ENCODE measurements at places on chromosomes 1 and 21.

- no peak for DNase-seq
These were observed 43.2 kb downstream of the HENMT1 start for GRCh38 chr1:108617724-108618056.

DNA sequence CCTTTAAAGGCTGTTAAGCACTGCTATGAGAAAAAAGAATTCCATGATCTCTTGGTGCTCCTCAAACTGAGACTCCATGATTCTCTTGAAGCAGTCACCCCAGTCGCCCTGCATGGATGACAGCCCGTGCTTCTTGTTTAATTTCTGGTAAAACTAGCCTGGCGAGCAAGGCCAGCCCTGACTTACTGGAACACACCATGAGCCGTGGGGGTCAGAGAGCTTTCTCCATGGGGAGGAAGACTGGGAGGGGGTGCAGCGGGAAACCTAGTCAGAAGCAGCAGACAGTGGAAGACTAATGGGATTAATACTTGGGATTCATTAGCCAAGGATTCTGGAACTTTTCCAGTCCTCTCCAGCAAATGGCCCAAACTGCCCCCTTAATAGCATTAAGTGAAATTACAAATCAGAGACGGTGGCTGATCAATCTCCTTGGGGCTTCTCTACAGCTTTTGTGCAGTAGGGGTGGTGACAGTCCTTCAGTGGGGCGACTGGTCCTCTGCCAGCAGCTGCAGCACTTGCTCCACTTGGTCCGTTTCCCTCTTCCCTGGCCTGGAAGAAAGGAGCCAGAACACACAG lies 57.2 kb upstream of the LRRN2 start:
- no peak for DNase-seq

DNA sequence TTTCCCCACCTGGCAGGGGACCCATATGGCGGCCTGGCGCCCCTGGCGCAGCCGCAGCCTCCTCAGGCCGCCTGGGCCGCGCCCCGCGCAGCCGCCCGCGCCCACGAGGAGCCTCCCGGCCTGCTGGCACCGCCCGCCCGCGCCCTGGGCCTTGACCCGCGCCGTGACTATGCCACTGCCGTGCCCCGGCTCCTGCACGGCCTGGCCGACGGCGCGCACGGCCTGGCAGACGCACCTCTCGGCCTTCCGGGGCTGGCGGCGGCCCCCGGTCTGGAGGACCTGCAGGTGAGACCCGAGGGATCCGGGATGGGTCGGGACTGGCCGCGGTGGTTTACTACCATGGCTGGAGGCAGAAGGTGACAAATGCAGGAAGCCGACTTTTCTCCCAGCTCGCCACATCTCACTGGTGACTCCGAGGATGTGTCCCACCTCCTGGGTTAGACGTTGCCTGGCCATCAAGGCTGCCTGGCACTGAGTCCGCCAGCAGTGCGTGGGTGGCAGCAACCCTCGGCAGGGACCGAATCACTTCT lies 1.1 kb downstream of the TFAP2E start:
- DNase-seq, result no peak

GRCh38 chr21:39659070-39659815 lies 46.5 kb downstream of the B3GALT5 start:
- no peak for DNase-seq

DNA sequence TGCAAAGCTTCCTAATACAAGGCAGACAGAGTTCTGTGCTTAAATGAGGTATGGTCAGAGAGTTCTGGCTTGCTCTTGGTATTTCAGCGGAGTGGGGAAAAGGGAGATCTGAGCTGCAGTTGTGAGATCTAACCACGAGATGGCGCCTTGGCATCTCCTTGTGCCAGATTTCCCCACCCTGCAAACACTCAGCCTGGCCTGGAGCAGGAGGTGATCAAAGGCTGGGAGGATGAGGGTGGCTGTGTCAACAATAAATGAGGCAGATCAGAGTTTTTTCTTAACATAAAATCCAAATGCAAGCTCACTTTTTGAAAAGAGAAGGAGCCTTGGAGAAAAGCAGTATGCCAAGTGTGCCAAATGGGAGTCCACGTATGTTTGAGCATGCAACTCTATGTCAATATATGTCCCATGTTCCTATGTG lies 4.1 kb upstream of the TFAP2E start:
- DNase-seq, result peak; percentile 87

DNA sequence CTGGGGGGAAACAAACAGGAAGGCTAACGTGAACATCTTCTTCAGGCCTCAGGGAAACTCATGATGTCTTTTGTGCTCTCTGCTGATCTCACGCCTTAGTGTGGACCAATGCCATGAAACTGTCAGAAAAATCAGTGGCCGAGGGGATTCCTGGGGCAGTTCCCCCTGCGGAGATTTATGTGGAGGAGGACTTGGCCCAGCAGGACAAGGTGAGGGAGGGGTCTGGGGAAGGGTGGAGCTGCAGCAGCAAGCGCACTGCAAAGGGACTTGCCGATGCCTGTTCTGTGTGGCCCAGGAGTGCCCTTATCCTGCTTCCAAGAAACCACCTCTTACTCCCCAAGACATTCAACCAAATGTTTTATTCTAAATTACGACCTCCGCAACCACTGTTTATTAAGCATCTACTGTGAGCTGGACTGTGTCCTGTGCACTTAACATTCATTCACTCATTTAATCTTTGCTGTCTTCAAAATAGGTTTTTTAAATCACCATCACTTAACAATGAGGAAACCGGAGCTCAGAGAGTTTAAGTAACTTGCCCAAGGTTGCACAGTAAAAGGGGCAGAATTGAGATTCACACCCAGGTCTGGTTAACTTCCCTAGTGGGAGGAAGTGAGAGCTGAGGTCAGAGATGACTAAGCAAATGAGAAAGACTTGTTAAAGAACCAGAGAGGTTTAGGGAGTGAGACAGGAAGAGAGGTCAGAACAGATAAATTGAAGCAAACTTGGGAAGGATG lies 49.7 kb downstream of the FHAD1 start:
- DNase-seq, result no peak

DNA sequence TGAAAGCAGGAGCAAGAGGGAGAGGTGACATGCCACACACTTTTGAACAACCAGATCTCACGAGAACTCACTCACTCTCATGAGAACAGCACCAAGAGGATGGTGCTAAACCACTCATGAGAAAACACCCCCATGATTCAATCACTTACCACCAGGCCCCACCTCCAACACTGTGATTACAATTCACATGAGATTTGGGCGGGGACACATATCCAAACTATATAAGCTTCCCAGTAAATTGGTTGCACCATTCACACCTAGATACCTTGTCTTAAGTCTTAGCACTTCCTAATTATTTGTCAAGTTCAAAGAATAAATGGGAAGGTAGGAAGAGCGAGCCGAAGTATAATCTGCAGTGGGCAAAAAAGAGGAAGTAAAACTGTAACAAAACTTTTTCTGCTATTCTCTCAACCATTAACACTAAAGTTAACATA lies 34.3 kb downstream of the AMY1C start:
- no peak for DNase-seq

DNA sequence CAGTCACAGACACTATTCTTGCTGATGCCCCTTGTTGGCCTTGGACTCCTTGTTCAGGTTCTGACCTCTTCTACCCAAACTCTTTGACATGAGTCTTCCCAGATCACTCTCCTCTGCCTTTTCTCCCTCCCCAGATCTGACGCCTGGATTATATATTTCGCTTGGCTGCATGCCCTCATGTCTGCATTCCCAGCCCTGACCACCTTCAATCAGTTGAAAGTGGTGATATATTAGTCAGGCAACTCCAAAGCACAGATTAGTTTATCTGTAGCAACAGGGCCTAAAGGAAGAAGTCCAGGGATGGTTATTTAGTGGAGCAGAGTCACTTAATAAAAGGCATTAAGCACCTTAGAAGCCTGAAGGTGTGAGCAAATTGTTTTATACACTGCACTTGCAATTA lies 110.0 kb upstream of the GUCA2B start:
- peak; percentile 29 for DNase-seq

GRCh38 chr1:111488669-111489068 lies 14.8 kb downstream of the ADORA3 start:
- DNase-seq, result no peak

DNA sequence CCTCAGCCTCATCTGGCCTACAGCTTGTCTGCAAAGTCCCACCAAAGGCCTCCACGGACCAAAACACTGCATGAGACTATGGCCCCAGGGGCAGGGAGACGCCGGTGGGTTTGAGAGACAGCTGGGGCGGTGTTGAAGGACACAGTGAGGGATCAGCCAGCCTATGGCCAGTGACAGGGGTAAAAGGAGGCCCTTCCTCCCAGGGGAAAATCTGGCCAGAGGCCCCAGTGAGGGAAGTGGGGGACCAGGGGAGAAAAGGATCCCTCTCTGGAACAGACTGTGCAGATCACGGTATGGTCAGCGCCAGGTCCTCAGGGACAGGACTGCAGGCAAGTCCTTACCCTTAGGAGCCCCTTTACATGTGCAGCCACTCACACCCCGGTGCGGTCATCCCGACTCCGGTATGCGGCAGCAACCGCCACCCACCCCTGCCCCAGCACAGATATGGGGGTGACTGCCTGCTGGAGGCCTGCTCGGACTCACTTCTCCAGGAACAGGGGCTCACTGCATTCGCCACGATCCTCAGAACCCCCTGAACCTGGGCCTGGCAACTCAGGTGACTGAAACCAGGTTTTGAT lies 1.3 kb downstream of the CERS2 start:
- DNase-seq, result peak; percentile 48

GRCh38 chr1:164748253-164748899 lies 189.4 kb downstream of the PBX1 start:
- DNase-seq, result peak; percentile 87

- DNase-seq, result no peak
These were observed 21.2 kb upstream of the SOX13 start for GRCh38 chr1:204051718-204052117.

DNA sequence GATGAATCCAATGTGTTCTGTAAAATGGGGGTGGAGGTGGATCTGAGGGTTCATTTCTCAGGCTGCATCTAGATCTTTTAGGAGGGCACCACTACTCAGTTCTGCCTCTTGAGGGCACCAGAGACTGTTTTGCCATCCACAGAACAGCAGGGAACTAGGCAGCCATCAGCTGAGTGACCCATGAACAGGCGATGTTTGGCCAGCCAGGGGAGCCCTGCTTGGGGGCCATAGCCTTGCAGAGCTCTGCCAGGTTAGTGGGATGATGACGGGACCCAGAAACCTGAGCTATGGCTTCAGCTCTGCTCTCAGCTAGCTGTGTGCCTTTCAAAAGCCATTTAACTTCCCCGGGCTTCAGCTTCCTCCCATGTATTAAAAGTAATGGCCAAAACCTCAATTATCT lies 13.4 kb upstream of the NOS1AP start:
- DNase-seq, result peak; percentile 88

DNA sequence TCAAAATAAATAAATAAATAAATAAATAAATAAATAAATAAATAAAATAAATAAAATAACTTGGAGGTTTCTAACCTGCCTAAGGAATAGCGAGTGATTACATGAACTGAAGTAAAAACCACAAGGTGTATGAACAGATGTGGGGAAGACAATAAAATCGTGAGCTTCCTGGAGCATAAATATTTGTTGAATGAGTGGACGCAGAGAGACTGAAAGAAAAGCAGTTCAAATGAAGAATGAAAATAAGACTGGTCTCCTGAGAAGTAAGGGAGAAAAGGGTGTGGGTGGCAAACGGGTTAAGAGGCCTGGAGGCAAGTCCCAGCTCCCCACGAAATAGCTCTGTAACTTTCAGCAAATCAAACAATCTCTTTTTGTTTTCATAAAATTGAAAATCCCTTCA lies 33.6 kb downstream of the CHML start:
- no peak for DNase-seq

DNA sequence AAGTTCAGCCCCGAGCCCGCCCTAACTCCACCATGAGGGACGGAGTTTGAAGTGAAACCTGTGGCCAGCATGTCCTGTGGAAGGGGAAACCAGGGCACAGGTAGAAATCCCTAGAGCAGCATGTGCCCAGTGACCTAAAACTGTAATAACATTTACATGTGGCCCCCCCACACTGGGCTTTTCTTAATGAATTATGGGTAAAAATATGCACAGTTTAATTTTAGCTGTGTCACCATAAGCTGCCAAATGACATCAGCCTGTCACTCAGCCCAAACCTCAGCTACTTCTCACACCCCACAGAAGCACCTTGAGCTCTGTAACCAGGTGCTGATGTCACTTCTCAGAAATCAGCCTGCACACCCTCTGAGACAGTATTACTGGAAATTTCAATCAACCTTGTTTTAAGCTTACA lies 50.0 kb upstream of the SLC19A1 start:
- no peak for DNase-seq

DNA sequence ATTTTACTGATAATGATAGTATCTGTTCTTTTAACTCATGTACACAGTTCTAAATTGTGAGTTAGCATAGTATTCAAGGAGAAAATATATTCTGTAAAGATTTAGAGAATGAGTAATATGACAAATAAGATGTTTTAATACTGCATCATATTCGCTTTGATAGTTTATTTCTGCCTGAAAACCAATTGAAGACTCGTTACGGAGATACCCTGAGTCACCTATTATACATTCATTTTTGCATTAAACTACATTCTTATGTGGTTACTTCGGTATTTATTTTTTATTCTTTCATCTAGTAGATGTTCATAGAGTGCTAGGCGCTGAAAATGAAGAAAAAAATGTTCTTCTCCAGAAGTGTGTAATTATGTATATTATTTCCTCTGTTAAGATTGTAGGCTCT lies 5.3 kb downstream of the UHMK1 start:
- DNase-seq, result peak; percentile 6

DNA sequence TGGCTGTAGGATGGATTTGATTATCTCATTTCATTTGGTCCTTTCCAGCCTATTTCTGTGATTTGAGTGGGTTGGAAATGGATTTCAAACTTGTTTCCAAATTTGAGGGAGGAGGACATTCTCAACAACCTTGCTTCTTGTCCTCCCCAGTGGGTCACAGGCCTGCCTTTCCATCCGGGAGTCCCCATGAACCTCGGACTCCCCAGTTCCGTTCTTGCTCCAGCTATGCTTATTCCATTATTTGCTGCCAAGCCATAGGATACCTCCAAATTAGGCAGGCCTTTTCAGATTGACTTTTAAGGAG lies 97.8 kb downstream of the DUSP10 start:
- DNase-seq, result no peak

DNA sequence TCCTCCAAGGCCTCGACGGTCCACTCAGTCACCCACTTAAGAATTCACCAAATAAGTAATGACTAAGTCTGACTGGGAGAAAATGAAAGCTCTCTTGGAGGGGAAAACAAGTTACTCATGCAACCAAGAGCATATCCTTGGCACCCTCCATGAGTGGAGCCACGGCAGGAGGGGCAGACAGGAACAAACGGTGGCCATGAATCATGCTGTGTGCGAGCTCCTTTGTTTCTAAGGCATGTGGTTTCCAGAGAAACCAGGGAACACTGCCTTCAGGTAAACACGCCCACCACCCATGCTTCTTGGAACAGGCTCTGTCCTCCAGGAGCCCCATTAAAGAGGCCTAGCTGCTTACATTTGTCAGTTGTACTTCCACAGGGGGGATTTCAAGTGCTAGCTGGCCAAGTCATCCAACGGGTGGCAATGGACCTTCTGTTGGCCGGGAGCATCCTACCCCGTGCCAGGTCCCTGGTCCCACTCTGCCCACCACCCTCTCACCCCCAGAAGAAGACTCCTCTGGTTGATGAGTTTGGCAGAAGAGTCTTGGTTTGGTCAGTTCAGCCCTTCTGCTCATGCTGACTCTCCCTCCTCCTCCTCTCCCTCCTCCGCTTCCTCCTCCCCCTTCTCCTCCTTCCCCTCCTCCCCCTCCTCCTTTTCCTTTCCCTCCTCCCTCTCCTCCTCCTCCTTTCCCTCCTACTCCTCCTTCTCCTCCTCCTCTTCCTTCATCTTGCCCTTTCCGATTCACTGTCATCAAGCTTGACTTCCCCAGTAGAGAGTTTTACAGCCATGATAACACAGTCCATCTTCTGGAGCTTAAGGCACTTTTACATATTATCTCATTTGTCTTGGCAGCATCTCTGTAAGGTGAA lies 107.6 kb downstream of the CCDC185 start:
- DNase-seq, result peak; percentile 91
